ENCODE measurements at places on chromosomes 2 and 18.
A peak's percentile ranks its signal among the peaks of the same experiment; 100 is the strongest.

GRCh38 chr18:42048158-42048557 lies 93.1 kb downstream of the PIK3C3 start:
- DNase-seq: no peak

DNA sequence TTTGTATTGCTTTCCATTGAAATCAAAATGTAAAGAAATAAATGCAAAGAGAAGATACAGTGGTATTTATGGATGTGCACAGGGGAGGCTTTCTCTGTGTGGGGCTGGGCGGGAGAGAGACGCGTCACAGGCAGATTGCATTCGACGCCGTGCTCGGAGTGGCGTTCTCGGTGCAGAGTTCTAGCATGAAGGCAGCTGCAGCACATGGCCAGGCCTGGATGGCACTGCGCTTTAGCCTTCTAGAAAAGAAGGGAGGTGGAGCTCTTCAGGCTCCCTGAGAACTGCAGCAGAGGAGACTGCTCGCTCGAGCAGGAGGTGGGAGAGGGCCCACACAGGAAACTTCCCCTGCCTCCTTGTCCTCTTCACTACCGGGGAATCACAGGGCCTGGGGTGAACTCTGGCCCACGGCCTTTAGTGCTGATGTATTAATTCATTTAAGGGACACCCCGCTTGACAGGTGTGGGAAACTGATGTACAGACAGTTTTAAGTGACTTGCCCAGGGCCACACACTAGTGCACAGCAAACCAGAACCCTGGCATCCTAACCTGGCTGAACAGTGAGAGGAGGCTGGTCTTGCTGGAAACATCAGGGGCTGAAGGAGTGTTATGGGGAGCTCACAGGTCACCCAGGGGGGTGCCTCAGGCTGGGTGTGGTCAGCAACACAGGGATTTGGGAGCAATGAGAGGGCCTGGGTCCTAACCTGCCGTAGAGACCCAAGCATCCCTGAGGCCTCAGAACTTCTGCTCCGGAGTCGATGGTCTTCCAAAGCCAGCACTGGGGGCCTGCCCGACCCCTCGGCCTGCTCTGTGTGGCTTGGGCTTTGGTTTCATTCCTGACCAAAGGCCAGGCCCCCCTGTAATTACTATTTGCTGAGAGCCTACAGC lies 199.9 kb downstream of the HDAC4 start:
- no peak for DNase-seq

- DNase-seq: no peak
Observed at GRCh38 chr18:46322941-46323340, 218.8 kb downstream of the HAUS1 start.

DNA sequence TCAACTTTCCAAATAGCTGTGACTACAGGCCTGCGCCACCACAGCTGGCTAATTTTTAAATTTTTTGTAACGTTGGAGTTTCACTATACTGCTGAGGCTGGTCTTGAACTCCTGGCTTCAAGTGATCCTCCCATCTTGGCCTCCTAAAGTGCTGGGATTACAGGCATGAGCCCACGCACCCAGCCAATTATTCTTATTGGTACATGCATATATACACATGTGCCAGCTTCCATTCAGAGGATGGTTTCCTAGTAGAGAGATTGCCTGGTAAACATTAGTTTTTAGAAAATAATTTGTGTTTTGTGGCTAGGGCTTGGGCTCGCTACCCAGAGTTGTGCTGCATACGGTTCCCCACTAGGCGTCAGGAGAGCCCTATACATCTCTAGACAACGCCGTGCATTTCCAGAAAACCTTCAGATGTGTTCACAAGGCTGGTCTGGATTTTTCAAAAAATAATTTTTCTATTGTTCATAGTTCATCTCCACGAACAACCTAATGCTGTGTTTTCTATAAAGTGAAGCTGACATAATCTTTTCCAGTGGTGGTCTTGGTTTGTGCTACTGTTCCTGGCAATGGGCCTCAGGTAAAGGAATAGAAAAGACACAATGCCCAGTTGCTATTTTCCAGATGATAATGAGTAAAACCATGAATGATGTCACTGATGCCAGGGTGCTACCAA lies 14.6 kb upstream of the AFG3L2 start:
- DNase-seq: no peak

DNA sequence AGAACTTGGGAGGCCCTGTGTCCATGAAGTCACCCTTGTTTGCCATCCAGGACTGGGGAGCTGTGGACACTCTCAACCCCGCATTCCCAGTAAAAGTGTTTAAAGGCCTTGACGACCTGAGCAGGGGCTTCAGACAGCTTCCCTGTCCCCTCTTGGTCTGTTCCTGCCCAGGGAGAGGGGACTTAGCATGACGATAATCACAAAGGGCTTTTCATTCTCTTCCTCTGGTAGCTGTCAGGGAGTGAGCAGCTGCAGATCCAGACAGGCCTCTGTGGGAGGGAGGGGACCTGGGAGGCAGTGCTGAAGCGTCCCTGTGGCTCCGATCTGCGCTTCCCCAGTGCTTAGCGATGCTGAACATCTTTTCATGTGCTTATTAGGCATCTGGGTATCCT lies 77.8 kb upstream of the HS6ST1 start:
- no peak for DNase-seq

GRCh38 chr2:9549420-9549819 lies 6.2 kb downstream of the ADAM17 start:
- no peak for DNase-seq

- DNase-seq: no peak
Observed at GRCh38 chr2:20588918-20589871, 61.7 kb downstream of the HS1BP3 start.

DNA sequence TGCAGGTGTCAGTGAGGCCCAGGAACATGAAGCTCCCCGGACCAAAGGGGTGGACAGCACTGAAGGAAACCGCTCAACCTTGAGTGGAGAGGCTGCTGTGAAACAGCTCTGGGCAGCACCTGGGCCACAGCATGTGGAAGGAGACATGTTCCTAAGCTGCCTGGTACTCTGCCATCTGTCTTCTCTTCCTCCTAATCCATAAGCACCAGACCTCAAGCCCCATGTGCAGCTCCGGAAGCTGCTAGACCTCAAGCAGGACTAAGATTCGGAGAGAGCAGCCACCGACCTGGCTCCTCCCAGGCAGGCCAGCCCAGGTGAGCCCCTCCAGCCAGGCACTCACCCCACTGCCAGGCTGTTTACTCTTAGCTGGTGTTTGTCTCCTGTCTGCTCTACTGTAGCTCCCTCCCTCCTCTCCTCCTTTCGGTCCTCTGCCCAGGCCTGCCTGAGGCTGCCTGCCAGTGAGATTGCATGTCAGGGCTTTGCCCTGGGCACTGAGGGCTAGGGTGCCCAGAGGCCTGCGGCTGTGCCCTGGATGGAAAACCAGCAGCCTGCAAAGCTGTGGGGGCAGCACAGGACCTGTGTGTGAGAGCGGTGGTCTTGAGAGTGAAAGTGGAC lies 53.7 kb downstream of the BCL11A start:
- no peak for DNase-seq

- no peak for DNase-seq
Observed at GRCh38 chr2:20595439-20596192, 55.3 kb downstream of the HS1BP3 start.

DNA sequence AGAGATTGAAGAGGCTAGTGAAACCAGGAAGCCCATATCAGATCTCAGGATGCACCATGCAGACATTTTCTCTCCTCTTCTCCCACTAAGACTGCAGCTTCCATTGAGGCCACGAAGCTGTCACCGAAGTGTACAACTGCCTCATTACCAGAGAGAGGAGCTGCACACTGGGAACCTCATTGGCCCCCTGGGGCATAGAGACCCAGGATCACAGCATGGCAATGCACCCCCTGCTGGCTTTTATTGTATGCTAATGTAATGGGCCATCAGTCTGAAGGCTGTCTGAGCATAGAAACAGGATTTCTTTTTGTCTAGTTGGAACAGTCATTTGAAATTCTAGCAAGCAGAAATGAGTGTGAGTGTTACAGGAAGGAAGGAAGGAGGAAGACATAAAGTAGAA lies 861.6 kb upstream of the CELF4 start:
- no peak for DNase-seq

DNA sequence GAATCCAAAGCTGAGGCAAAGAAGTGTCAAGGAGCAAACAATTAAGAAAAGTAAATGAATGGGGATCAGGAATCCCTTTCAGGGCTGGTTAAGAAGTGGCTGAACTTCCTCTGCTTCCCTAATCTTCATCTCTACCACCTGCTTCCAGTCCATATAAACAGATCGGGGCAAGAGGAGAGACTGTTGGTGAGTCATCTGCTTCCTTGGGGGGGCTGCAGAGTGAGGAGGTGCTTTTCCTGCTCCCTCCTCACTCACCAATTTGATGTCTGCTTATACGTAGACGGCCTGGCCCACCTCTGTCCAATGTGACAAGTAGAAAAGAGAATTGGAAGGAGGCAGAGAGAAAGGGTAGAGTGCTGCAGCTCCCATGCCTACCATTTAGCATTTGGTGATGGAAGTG lies 68.4 kb downstream of the NAB1 start:
- DNase-seq: no peak

- DNase-seq: peak; percentile 23
Observed at GRCh38 chr2:94874277-94874997, 3.2 kb downstream of the TEKT4 start.

DNA sequence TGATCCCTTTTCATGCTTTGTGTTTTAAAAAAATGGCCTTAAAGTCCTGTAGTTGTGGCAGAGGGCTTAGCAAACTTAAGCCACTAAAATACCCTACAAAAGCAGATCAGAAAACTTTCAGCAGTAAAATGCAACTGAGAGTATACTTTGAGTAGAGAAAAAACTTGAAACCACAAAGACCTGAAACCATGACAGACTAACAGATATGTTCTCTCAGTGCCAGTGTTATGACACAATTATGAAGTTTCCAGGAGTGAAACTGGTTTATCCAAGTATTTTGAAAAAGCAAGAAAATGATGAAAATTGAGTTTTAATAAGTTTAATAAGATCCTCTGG lies 74.5 kb downstream of the SPRED2 start:
- DNase-seq: no peak

DNA sequence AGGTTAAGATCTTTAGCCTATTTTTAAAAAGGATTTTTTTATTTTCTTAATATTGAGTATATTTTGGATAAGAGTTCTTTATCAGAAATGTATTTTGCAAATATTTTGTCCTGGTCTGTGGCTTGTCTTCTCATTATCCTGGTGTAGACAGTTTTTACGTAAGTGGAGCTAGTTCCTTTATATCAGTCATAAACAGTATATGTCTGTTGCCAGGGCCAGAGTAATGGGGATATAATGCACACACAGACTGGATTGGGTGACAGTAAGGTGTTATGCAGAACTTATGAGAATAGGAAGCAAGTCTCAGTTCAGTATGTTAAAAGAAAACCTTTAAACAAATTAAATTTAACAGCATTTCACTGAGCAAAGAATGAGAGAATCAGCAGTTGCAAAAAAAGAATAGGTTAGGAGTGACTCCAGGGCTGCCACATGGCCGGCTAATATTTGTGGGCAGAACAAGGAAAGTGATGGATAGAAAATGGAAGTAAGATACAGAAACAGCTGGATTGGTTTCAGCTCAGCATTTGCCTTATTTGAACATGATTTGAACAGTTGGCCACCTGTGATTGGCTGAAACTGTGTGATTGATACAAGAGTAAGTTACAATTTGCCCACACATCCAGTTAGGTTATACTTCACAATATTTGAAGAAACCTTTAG lies 61.1 kb upstream of the ZNG1B start:
- DNase-seq: no peak

- DNase-seq: no peak
Observed at GRCh38 chr2:181585732-181586131, 71.2 kb downstream of the CERKL start.

DNA sequence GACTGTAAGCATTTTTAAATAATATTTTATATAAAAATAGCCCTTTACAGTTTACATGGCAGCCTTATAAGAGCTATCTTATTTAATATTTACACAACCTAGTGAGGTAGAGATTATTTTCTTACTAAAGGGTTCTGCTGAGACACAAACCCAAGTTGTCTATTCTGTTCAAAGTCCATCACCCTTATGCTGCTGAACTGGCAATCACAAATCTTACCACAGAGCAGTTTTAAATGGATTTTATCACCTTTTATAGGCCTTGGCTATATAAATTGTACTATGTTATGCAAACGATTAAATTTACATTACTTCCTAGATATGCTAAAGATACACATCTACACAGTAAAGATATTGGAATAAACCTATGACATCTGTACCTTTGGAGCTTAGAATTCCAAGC lies 40.7 kb downstream of the RBM45 start:
- DNase-seq: no peak

DNA sequence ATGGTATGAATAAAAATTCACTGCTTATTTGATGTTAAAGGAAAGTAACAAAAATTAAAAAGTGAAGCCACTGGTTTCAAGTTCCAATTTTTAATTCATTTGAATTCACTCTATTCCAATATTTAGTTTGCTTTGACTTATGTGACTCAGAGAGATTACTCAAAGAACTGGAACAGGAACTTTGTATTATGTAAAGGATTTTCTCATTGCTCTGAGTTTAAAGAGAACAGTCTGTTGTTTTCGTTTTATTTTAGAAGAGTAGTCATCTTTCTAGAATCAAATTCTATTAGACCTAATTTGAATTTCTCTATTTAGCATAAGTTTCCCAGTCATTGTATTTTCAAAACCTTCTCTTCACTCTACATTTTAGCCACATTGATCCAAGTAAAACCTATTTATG lies 300.1 kb upstream of the SLC8A1 start:
- no peak for DNase-seq

- DNase-seq: no peak
Observed at GRCh38 chr2:10287761-10288160, 14.9 kb upstream of the HPCAL1 start.

DNA sequence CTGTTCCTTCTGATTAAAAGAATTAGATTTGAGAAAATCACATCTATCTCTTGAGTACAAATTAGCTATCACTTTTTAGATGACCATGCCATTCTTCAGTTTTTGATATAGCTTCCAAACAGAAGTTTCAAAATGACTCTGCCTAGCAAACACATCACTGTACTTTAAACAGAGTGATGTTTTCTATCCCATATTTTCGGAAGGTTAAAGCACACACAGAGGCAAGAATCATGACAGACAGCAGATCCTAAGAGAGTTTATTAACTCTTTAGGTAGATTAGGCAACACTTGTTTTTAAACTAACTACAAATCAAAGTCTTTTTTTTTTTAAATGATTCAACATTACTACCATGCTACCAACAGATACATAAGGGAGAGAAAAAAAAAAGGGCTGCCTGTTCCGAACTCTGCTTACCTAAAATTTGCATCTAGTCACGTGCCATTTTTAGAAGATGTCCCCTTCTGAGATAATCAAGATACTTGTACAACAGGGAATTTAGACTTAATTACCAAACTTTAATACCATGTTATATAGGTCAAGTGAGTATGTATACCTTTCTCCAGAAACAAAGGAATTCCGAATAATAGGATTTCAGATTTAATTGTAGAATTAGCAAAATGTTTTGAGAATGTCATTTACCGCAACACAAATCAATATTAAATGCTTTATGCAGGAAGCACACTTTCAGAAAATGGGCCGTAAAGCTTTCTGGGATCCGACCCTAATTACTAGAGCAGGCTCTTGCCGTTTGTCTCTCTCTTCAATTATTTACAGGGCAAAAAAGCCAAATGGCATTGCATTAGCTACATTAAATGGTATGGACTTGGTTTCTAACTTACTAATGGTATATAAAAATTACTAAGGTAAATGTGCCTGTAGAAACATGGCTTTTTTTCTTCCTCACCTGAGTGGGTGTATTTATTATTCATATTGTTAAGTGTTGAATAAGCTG lies 2.6 kb downstream of the RBMS1 start:
- DNase-seq: no peak

- no peak for DNase-seq
Observed at GRCh38 chr2:154974041-154974440, 275.5 kb downstream of the KCNJ3 start.
